ENCODE measurements at places on chromosomes 7 and 10. TPM values are rescaled to one million over a fixed set of nuclear protein-coding genes. Genes with fewer than 3 reads are reported as not detected.

DNA sequence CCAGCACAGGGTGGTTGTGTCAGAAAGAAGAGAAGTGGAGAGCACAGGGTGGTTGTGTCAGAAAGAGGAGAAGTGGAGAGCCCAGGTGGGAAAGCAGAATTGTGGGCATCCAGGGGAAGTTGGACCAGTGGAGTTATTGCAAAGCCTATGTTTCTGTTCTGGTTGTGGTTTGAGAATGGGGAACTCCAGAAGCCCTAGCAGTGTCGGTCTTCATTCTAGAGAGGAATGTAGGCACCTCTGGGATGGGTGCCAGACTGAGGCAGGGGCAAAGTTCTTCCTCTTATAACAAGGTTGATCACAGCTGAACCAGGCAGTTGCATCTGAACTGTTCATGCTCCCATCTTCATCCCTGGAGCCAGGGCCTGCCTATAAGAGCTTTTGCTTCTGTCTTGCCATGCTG, 954 bp downstream of the FSCN3 start:
- DNase-seq: no peak

GRCh38 chr7:20194343-20194995, 22.7 kb downstream of the MACC1 start:
- DNase-seq: no peak

GRCh38 chr10:7408291-7409044, 2.4 kb downstream of the SFMBT2 start:
- DNase-seq: peak; percentile 67

- DNase-seq: no peak
Observed at GRCh38 chr10:74871595-74872382, 45.4 kb downstream of the KAT6B start.

DNA sequence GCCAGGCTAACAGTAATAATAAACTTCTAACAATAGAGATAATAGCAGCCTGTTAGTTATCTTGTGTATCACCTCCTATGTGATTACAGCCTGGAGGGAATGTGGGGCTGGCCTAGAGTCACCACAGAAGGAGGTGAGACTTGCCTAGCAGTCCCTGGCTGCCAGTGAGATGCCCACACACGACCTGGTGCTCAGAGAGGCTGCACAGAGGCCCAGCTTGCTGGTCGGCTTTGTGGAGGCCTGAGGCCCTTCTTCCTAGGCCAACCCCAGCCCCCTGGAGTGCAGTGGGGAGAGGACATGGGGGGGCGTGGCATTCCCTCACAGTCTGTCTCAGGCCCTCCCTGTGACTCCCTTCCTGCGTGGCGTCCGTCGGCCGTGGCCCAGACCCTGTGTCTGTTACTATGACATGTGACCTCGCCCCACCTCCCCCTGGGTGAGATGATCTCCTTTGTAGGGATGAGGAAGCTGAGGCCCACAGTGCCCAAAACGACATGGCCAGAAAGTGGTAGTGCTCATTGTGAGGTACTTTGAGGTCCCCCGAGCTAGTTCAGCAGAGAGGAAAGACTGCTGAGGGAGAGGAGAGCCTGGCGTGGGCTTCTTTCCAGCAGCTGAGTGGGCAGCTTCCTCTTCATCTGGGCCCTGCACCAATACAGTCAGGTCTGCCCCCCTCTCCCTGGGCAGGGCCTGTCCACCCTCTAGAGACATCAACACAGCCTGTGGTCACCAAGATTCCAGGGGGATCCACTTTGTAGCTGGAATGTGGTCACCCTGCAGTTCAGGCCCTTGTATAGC, 29.7 kb downstream of the UNC5B start:
- peak; percentile 54 for DNase-seq

DNA sequence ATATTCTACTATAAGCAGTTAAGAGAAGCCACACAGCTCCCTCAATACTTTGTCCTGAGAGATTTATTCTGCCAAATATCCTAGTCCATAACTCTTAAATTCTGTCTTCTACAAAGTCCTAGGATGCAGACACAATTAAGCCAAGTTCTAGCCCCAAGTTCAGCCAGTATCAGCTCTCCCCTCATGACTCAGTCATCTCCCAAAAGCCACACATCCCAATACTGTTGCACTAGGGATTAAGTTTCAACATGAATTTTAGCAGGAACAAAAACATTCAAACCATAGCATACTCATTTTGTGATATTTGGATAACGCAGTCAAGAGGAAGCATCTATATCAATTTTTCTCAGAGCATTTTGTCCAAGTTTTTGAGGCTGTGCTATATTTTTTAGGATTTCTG, 277.4 kb downstream of the FZD1 start:
- DNase-seq: peak; percentile 58

GRCh38 chr7:128729494-128729893, 9.7 kb upstream of the CALU start:
- DNase-seq: no peak

Gene PSMG3
- polyA plus RNA-seq: 24.6 TPM

DNA sequence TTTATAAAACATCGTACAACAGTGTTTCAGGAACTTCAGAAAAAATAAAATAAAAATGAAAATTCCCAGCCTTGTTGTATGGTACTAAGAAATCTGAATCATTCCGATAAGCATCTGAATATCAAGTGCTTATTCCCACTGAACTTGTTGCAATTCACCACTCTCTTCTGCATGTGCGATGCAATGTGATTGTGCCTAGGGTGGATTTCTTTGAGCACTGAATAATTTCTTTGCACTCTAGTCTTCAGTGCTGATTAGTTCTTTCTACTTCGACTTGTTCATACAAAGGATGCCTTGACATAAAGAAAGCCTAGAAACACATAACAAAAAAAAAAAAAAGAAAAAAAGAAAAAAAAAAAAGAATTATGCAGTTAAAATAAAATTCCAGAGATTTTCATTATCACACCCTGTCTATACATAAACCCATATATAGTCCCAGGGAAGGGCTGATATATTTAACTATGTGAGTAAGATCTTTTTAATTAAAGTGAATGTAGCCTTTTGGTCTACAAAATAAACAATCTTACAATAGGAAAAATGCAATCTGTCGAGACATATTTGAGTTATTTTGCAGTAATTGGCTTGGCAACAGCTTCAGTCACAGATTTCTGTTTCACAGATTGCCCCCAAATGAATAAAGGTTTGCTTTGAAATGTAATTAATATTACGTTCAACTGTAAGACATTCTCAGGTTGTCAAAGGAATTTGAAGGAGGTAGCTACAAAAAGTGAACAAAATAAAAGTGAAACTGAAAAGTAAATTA, 1118.9 kb upstream of the CELF2 start:
- DNase-seq: no peak

GRCh38 chr10:21330628-21331020, 194.9 kb downstream of the SKIDA1 start:
- DNase-seq: no peak

GRCh38 chr10:11242443-11243387, 225.0 kb downstream of the CELF2 start:
- DNase-seq: peak; percentile 57

Gene ACHE
- polyA plus RNA-seq: 0.07 TPM

DNA sequence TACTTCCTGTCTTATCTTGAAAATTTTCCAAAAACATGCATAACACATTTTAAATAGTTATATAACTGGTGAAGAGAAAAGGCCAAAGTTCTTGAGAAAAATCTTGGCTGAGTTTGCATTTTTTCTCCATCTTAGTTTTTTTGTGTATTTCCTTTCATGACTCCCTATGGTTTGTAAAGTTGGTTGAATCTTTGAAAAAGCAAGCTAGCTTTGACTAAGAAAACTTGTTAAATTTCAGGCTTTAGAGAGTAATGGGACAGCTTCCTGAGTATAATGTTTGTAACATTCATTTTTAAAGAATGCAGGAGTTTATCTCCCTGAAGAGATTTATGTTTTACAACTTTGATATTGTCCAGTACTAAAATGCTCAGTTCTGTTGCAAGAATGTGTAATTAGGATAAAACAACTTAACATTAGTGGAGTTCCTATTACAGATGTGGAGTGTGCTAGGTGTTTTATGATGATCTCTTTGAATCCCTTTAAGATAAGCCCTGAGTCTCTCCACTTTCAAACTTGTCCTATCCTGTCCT, 11.1 kb upstream of the HERPUD2 start:
- no peak for DNase-seq

GRCh38 chr10:11042357-11042756, 24.7 kb downstream of the CELF2 start:
- DNase-seq: peak; percentile 5

Gene TET1
- polyA plus RNA-seq: 4.7 TPM

DNA sequence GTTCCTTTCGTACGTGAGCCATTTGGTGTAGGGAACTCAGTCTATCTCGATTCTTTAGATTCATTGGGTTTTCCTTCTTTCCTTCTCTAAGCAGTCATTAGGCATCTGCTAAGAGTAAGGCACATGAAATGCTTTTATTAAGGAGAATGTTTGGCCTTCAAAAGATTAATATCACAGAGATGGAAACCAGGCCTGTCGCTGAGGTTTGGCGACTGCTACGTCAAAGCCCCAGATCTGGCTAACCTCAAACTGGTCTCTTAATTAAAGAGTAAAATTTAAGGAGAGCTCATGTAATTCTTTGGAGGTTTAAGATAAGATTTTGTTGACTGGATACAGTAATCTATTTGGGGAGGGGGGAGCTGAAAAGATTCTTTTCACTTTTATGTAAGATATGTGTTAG, 189.8 kb downstream of the JCAD start:
- no peak for DNase-seq

DNA sequence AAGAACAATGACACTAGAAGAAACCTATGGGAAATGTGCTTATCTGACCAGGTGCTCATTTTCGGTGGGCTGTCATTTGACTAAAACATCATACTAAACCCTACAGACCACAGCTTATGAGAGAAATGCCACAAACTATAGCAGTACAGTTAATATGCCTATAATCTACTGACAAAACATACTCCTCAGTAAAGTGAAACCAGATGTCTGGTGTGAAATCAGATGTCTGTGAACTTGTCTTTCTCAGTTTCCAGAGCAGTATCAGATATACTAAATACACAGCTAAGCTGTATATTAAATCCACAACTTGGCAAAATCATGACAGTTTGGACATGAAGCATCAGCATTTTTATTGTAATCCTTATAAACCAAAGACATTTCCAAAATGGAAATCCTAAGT, 3.3 kb downstream of the IMMP2L start:
- DNase-seq: peak; percentile 41

Gene TAF5
- 3.9 TPM for polyA plus RNA-seq

GRCh38 chr10:73552819-73553715, 38.1 kb downstream of the USP54 start:
- DNase-seq: no peak

Gene TWNK
- 6.7 TPM for polyA plus RNA-seq

DNA sequence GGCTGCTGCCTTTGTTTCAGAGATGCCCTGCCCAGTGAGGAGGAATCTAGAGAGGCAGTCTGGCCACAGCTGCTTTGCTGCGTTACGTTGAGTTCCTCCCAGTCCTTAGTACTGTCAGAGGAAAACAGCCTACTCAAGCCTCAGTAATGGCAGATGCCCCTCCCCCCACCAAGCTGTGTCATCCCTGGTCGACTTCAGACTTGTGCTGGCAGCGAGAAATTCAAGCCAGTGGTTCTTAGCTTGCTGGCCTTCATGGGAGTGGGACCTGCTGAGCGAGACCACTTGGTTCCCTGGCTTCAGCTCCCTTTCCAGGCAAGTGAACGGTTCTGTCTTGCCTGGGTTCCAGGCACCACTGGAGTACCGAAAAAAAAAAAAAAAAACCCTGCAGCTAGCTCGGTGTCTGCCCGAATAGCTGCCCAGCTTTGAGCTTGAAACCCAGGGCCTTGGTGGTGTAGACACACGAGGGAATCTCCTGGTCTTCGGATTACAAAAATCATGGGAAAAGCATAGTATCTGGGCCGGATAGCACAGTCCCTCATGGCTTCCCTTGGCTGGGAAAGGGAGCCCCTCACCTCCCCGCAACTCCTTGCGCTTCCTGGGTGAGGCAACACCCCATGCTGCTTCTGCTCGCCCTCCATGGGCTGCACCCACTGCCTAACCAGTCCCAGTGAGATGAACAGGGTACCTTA, 9.1 kb downstream of the SDHAF3 start:
- DNase-seq: no peak

Measured in fibroblast of lung (primary cell).